NCI-H2081 treated with DMSO at 0.1 percent for 48 hours (cell line): ENCODE measurements at places on chromosomes 3 and 15.

DNA sequence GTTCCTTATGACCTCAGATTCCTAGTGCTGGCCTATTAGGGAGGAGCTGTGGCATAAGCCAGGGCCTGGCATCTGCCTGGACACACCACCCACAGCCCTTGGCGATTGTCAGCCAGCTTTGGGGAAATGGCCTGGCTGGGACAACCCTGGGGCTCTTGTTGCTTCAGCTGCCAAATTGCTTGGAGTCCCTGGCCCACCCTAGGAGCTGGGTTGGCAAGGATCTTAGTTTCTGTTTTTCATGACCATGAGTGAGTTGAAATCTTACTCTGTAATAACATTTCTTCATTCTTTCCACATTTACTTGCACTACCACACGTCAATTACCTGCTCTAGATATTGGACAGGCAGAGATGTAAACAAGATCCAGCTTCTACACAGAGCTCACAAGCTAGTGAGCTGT lies 1.9 kb upstream of the MYZAP start:
- DNase-seq: no peak

GRCh38 chr3:64072126-64072525 lies 48.8 kb upstream of the PSMD6 start:
- DNase-seq: no peak

GRCh38 chr15:99424131-99424571 lies 141.6 kb upstream of the MEF2A start:
- no peak for DNase-seq

DNA sequence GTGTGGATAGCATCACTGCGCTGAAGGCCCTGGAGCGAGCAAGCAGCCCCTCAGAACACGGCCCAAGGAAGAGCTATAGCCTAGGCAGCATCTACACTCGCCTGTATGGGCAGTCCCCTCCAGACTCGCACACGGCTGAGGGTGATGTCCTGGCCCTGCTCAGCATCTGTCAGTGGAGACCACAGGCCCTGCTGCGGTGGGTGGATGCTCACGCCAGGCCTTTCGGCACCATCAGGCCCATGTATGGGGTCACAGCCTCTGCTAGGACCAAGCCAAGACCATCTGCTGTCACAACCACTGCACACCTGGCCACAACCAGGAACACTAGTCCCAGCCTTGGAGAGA lies 20.5 kb downstream of the ATRIP start:
- DNase-seq: no peak

GRCh38 chr3:146269271-146269670 lies 18.4 kb upstream of the PLSCR4 start:
- no peak for DNase-seq

GRCh38 chr3:64541803-64542202 lies 146.0 kb downstream of the ADAMTS9 start:
- DNase-seq: no peak

DNA sequence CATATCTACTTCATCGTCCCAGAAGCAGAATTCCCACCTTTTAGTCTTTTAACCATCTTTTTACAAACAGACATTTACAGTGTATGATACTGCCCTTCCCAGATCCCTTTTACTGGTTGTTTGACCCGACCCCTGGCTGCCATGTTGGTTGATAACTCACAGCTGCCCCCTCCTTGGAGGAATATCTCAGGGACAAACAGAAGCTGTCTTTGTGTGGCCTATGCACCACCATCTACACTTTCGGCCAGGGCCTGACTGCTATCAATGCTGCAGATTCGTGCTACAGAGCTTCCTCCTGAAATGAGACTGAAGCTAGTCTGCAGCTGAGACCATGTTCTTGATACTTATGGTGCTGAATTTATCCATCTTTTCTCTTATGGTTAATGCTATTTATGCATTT lies 6.6 kb upstream of the POLQ start:
- no peak for DNase-seq

- no peak for DNase-seq
Observed at GRCh38 chr3:130227540-130227939, 117.9 kb upstream of the COL6A5 start.

DNA sequence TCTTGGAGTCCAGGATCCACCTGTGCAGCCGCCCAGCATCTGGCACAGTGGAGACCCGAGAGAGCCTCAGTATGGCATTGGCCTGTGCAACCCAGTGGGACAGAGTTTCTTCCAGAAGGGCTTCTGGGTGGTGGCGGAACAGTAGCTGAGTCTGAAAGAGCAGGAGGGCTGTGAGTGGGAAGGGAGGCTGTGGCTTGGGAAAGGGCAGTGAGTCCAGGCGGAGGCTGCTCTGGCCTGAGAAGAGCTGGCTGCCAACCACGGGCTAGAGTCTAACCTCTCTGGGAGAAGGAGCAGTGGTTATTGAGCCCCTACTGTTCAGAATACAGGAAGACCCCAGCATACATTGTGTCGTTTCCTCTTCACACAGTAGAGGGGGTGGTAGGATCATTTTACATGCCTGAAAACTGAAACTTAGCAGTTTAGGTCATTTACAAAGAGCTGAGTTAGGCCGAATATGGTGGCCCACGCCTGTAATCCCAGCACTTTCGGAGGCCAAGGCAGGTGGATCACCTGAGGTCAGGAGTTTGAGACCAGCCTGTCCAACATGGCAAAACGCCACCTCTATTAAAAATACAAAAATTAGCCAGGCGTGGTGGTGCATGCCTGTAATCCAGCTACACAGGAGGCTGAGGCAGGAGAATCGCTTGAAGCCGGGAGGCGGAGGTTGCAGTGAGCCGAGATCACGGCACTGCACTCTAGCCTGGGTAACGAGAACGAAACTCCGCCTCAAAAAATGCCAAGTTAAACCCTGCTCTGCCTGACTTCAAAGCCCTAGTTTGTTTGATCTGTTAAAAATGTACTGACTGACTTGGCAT lies 3.2 kb downstream of the AEN start:
- DNase-seq: no peak

- DNase-seq: no peak
Observed at GRCh38 chr3:190585805-190586630, 72.1 kb downstream of the IL1RAP start.

GRCh38 chr15:42166225-42166940 lies 9.9 kb upstream of the PLA2G4F start:
- no peak for DNase-seq

DNA sequence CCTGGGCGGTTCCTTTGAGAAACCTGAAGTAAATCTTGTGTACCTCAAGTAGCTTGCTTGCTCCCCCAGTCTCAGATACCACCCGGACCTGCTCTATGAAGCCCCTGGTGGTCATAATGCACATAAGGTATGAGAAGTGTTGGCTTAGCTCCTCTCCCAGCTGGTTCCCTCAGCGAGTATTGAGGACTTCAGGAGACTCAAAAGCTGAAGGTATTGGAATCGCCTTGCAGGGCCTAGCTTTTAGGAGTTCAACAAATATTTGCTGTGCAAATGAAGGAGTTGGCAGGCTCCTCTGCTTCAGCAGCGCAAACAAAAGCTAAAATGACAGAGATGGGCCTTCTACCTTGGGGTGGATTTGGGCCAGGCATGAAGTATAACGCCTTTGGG lies 1.7 kb downstream of the CMTM8 start:
- DNase-seq: no peak
